Naive thymus-derived CD4-positive, alpha-beta T cell (primary cell): ENCODE measurements at places on chromosomes 7 and 10.

DNA sequence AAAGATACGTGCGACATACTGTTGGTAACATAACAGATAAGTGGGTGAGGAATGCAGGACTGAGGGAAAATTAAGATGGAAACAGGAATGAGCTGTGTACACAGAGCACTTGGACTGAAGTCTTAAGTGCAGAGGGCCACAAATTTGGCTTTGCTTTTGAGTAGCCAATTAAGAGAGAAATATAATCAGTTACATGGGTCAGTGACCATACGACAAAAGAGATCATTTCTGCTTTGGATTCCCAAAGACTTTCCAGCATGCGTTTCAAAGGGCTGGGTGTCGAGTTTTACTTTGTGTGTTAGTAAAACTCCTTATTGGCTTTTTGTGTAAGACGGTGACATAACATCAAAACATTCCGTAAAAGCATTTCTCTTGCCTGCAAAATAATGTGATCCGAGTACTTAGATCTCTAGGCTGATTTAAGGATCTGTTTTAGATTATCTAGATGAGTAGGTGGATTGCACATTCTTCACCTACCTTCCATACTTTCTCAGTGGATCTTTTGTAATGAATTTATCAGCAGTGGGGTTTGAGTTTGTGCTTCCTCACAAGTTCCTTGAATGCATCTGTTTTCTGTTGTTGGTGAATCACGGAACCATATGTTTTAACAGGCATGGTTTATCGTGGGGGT lies 7.5 kb downstream of the RABGEF1 start:
- DNase-seq: no peak

DNA sequence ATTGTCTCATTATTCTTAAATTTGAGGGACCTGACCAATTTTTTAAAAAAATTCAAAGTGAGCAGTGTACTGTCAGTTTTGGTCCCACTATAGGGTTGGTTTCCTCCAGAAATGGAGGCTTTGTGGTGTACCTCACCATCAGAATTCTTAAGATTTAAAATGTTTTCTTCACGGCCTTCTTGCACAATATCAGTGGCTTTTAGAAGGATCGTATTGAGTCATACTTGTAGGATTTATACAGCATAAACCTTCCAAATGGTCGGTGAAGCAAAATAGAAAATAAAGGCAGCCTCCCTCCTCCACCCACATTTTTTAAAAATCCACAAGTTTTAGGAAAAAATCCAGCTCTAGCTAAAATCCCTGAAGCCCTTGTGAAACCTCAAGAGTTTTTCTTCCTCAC lies 126.4 kb downstream of the RNLS start:
- no peak for DNase-seq

GRCh38 chr7:139730746-139731612 lies 46.8 kb downstream of the HIPK2 start:
- no peak for DNase-seq

DNA sequence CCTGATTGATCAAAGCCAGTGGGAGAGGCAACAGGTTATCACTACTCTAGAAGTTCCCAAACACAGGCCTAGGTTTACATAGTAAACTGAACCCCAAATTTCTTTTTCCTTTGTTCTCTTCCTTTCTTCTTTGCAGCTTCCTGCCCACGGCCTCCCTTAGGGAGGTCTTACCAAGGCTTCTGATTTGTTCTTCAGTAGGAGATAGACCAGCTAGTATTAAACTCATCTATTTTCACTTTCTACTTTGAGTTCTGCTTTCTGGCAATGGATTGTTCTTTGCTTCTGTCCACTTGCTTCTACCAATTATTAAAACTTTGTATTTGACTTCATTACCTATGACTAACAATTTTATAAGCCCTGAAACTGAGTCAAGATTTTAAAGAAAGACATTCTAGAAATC lies 251.2 kb upstream of the FZD1 start:
- DNase-seq: no peak

GRCh38 chr10:48466611-48467240 lies 138.1 kb downstream of the ARHGAP22 start:
- DNase-seq: no peak
